ENCODE measurements at places on chromosomes 2 and 18. TPM values are rescaled to one million over a fixed set of nuclear protein-coding genes. Genes with fewer than 3 reads are reported as not detected.

GRCh38 chr2:97953853-97954252 is 41.9 kb downstream of the TMEM131 start:
- no peak for DNase-seq

- no peak for DNase-seq
Observed at GRCh38 chr18:26697186-26697884, 149.0 kb upstream of the KCTD1 start.

Gene LYPD1
- 17.8 TPM for total RNA-seq

GRCh38 chr2:8171608-8172007 is 510.2 kb upstream of the ID2 start:
- no peak for DNase-seq

- no peak for DNase-seq
Observed at GRCh38 chr18:23981369-23981980, 33.1 kb upstream of the TTC39C start.

Gene C2orf66
- total RNA-seq = 0.16 TPM

GRCh38 chr18:43405097-43405496 is 127.8 kb upstream of the SYT4 start:
- no peak for DNase-seq

Gene TRIM54
- not detected for total RNA-seq

DNA sequence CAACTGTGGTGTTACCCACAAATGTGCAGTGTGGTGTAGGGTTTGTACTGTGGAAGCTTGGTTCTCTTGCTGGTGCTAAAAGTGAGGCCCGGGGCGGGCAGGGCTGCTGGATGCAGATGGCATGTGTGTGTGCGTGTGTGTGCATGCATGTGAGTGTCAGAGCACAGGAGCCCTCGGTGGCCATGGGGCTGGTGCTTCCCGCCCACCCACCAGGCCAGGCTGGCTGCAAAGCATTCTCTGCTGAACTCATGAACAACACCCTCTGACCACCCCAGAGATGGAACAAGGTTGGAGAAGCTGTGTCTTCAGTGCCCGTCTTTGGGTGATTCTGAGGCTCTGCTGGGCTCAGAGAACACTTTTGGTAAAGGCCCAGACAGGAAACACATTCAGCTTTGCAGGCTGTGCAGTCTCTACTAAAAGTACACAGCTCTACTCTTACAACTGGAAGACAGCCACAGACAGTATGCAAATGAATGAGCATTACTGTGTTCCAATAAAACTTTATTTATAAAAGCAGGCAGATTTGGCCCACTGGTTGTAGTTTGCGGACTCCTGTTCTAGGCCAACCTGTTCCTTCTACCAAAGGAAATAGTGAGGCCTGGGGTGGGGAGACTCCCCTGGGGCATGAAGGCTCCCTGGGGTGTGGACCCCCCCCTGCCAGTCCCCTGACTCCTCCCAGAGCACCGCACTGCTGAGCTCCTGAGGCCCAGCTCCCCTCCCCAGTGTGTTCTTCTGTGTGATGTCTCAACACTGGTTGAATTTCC is 225.3 kb upstream of the HDAC4 start:
- DNase-seq = no peak

Gene IL18R1
- total RNA-seq = under 0.01 TPM

All from occipital lobe (tissue), 3 donors.